SW480 (cell line): ENCODE measurements at places on chromosomes 5 and 9.

- DNase-seq = no peak
These were observed 190.3 kb downstream of the TLE1 start for GRCh38 chr9:81499021-81499454.

- no peak for DNase-seq
These were observed 97.3 kb upstream of the HMHB1 start for GRCh38 chr5:143714629-143715028.

DNA sequence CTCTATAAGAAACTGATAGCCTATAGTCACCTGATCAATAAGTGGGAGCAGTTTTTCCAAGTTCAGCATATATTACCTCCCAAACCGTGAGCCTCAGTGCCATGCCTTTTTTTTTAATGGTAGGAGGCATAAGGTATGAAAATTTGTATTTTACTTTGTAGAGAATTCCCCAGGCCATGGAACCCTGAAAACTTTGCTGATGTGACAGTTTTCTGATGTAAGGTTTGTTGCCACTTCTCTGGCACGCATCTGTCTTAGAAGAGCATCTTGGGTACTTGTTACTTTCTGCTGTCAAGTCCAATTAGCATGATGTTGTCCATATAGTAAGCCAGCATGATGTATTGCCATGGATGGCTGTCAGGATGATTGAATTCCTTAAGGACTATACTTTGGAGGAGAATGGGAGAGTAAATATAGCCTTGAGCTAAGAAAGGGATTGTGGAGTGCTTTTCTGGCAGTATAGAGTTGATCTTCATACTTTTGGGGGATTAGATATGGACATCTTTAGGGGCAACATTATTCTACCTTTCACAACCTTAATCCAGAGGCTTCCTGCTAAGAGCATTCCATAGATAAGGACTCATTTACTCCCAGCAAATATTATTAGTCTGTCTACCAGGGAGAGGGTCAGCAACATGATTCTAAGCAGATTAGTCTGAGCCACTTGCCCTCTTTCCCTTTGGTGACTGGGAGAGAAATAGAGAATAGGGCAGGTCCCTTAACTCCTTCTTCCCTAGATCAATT is 389.6 kb downstream of the YTHDC2 start:
- no peak for DNase-seq

DNA sequence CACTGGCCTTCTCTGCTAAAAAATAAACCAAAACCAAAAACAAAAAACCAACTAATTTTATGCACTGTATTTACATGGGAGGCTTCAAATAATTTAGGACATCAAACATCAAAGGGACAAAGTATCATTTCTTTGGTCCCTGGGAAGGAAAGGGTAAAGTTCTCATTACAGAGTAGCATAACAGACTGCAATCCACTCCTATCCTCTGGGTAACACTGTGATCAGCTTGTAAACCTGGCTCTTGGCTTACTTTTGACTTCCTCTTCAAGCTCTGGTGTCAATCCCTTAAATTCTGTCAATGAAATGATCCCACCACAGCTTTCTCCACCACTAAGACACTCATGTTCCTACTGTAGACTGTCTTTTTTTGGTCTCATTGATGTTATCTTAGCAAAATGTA is 69.8 kb upstream of the VCAN start:
- DNase-seq = no peak

DNA sequence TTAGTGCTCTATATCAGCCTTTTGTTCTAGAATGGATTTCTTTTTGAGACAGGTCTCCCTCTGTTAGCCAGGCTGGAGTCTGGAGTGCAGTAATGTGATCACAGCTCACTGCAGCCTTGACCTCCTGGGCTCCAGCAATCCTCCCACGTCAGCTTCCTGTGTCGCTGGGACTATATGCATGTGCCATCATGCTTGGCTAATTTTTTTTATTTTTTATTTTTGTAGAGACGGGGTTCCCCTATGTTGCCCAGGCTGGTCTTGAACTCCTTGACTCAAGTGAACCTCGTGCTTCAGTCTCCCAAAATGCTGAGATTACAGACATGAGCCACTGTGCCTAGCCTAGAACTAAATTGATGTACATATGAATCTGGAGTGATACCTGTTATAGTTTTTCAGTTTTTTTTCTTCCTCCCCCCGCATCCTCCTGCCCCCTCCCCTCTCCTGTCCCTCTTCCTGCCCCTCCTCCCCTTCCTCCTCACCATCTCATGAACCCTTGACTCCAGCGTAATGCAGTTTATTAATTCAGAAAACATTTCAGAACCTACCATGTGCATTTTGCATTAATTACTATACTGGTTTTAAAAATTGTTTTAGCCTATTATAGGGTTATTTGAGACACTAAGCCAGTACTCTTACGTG is 37.4 kb upstream of the TNFAIP8 start:
- no peak for DNase-seq

GRCh38 chr9:38274800-38275199 is 117.7 kb upstream of the ALDH1B1 start:
- no peak for DNase-seq

GRCh38 chr5:54882101-54882500 is 103.3 kb downstream of the ESM1 start:
- DNase-seq = no peak

DNA sequence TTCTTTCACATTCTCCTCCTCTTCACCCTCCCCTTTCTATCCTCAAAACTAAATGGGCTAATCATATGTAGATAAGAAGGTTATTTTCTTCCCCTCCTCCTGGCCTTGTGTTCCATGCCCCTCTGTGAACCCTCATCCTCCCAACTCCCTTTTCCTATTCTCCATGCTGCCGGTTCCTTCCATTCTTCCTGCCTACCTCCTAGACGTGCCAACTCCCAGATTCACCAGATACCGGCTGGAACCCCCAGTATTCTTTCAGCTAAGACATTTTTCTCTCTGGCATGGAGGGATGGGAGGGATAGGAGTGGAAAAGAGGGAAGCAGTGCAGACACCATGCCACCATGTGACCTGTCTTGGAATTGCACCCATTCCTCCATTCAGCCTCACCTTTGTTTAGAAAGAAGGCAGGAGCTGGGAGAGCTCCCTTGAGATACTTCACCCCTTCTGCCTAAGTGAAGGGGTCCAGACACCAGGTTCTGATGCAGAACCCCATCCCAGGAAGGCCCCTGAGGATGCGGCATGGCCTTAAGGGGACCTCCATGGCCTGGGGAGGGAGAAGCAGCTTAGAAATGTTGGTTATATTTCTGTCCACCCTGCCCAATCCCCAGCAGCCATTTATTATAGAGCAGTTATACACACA is 4.8 kb downstream of the DNAJB5 start:
- DNase-seq = peak; percentile 64

DNA sequence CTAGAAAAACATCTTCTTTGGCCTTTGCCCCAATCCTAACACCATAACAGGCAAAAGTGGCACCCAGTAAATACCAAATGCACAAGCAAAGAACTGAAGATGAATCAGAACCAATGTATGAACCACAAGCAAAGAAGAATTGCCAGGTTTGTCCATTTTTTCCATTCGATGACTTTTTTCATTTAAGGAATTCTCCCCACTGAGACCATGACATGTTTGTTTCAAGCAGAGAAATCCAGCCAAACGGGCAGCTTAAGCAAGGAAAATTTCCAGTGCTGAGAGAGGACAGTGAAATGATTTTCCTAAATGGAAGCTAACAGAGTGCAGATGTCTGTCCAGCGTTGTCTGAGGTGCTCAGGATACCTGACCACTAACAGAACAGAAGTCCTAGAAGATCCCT is 203.7 kb downstream of the ADAMTS12 start:
- DNase-seq = no peak

- no peak for DNase-seq
These were observed 548.3 kb downstream of the SEMA5A start for GRCh38 chr5:8997542-8998070.

- no peak for DNase-seq
These were observed 297 bp downstream of the LCN8 start for GRCh38 chr9:136757751-136758140.
